H7 (cell line): ENCODE measurements at places on chromosomes 4 and X.

GRCh38 chr4:112201915-112202505 is 29.6 kb upstream of the AP1AR start:
- no peak for DNase-seq

- DNase-seq: no peak
Observed at GRCh38 chr4:116665716-116666115, 419.7 kb downstream of the TRAM1L1 start.

DNA sequence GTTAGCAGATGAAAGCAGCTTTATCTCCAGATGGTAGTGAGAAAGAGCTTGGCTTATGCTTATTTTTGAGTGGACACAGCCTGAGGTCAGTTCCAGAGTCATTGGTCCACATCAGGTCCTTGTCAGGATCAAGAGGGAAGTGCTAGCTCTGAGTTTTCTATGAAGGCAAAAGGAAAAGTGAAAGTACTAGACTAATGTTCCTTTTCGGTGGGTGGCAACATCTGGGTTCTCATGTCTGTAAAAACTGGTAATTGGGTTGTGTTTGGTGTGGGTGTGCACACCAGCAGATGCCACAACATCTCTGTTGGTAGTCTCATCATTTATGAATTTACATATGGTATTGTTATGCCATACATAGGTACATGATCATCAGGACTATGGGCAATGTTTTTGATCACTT is 210.5 kb downstream of the PWWP3B start:
- DNase-seq: no peak

GRCh38 chrX:65696613-65697012 is 29.2 kb downstream of the MSN start:
- no peak for DNase-seq

DNA sequence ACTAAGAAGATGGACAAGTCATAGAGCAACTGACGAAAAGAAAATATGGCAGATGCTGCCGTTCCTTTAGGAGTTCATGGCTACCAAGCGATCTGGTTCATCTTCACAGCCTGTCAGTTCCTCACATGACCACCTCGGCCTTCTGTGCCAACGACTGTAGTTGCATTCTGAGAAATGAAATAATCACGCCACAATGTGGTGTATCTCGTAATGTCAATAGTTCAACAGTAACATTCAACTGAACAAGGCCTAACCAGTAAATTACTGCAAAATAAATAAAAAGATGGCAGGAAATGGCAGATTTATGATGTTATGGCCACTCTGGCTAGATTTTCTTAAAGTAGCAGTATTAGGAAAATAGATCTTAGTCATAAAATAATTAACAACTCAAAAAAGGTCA is 4.4 kb downstream of the GPRIN3 start:
- DNase-seq: no peak

DNA sequence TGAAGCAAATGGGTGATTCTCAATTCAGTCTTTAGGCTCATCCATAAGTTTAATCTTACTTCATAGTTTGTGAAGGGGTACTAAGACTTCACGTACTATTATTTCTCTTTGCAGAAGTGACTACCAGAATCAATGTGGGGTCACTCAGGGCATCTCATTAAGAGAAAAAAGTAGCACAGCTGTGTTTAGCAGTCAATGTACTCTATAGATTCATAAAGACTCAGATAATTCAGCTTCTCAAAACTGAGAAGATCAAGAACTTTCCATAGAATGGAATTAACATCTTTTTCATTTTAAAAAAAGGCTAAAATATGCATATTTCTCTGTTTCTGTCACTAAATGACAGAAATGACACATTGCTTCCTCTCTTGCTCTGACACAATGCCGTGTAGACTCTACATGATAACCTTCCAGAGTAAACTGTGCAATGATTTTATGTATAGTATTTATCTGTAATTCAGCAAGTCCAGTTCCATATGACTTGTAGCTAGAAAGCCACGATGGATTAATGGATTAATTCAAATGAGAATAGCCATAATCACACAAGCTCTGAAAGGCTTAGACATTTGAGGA is 20.3 kb upstream of the LSM6 start:
- no peak for DNase-seq

DNA sequence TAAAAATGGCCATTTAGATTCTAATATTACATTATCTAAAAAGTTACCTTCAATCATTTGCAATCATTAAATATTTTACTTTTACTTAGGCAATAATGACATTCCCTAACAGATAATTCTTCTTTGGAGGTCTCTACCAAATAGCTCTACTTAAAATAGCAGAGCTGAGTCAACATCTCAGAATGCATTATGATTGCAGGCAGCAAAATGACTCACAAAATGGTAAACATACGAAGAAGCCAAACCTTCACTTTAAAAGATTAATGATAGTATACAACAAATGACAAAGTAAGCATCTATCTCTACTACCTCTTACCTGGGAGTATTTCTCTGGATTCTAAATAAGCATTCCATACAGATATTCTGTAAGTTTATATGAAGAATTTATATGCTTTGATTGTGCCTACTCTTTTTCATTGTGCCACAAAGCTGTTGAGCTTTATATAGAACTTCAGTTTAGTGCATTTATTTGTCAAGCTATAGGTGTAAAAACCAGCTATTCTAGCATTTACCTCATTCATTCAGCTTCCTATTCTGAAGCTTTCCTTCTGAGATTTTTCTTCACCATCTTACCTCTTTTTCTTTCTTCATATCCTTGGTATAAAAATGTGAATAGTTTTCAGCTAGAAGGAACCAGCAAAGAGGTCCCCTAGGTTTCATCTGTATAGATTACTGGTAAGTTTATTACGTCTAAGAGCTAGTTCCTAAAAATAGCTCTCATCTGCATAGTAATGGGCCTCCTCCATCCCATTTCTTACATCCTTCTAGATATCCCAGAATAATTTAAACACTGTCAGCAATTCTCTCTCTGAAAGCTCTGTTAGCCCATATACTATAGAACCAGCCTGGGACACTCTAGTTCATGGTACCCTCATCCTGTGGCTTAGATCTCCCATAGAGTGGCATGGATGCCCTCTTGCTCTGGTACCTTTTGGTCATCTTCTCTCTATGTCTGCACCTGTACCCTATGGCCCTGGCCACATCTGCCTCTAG is 17.2 kb upstream of the SPCS3 start:
- DNase-seq: no peak

DNA sequence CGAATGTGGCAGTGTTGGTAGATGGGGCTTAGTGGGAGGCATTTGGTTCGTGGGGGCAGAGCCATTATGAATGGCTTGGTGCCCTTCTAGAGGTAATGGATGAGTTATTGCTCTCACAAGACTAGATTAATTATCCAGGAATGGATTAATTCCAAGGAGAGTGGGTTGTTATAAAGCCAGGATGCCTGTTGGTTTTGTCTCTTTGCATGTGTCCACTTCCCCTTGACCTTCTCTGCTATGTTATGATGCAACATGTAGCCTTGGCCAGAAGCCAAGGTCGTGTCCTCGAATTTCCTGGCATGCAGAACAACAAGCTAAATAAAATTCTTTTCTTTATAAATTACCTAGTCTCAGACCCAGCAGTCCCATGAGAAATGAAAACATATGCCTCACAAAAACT is 111.2 kb upstream of the PLS3 start:
- no peak for DNase-seq

DNA sequence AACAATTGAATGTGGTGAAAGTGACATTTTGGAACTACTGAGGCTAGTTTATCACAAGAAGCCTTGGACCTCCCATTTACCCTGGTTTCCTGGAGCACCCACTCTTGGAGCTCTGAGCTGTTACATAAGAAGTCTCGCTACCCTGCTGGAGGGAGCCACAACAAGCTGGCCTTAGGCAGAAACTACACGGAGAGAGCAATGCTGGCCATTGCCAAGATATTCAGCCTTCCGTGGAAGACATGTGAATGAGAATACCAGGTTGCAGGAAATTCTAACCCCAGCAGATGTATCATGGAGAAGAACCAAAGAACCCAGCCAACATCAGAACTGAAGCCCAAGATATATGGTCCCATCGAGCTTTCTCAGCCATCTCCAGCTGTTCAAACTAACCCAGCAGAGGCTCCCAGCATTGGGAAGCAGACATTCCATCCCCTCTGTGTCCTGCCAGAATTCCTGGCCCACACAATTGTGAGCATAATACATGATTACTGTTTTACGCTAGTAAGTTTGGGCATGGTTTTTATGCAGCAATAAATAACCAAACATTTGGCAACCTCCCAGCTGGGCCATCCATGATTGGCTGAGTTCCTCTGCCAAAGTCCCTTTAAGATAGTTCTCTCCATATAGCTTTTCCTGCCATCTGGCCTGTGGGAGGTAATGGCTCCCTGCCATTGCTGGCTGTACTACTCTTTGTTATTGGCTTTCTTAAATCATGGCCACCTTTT is 17.9 kb upstream of the PDE5A start:
- no peak for DNase-seq
